ENCODE measurements at places on chromosomes 11 and 22.

DNA sequence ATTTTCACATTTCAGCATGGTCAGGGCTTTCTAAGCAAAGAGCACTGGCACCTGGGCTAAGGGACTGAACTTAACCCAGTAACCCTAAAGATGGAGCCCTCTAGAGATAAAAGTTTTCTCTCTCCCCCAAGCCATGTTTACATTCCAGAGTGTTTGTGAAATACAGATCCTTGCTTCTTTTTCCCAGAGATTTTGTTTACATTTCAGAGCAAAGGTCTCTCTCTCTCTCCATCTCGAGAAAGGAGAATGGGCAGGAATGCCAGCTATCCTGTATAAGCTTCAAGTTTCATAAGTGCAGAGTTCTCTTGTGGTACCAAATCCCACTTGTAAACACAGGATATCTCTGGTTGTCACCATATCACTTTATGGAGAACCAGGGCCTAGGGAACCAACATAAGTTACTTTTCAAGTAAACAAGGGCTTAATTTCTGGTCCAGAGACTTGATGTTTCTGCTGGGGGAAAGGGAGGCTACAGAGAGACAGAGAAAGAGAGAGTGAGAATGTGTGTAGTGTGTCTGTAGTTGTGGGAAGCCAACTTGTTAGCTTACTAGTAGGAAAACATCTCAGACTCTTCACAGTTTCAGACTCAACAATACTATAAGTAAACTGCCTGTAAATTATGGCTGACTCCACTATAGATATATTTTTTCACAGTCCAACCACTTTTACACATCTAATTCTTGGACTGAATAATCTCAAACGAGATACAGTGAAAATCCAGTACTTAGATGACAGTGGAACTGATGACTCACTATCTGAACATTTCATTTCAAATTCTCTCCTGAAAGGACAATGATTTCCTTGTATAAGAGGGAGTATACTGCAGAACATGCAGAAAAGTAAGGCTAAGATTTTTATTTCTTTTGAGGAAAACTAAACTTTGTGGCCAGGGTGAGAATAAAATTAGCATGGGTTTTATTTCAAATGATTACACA, 76.2 kb downstream of the ARHGAP32 start:
- no peak for DNase-seq

GRCh38 chr11:37512156-37512780, 914.2 kb upstream of the RAG2 start:
- no peak for DNase-seq

GRCh38 chr11:81744336-81745116, 989.1 kb downstream of the FAM181B start:
- DNase-seq, result no peak

DNA sequence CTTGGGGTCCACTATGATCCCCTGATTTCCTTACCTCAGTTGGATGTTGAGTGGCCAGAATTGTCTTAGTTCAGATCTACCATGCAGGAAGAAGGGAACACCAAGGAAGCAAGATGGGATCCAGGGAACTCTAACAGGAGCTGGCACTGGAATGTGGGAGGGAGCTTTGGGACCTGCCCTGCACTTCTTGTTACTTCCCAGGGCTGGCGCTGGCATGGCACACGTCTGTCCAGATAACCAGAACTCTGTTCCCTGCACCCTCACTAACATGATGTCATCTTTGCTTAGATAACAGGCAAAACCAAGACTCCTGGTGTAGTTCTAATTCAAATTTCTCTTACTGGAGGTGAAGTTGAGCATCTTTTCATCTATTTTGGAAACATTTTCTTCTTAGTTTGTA, 550.0 kb downstream of the MN1 start:
- DNase-seq, result no peak

Data from stimulated activated CD4-positive, alpha-beta T cell treated with anti-CD3 and anti-CD28 coated beads, TNF-alpha, amount 100 ng/mL, for 48 hours (primary cell).